ENCODE measurements at places on chromosomes 1 and 21.

DNA sequence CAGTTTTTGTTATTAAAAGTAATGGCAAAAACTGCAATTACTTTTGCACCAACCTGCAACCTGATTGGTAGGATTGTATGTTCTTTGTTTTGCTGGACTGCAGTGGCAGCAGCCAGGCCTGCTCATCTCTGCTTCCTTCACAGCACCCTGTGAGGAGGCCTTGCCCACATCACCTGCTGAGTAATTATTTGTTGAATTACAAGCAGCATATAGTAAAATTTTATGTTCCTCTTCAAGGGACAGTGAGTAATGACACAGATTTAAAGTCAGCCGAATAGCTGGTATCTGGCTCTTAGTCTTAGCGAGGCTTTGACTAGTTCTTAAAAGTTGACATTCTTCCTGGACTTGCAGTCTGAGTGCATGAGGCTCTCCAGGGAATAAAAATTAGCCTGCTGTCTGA lies 435.1 kb downstream of the PRDM2 start:
- no peak for DNase-seq

GRCh38 chr1:24418898-24419628 lies 3.5 kb downstream of the NIPAL3 start:
- DNase-seq = no peak

DNA sequence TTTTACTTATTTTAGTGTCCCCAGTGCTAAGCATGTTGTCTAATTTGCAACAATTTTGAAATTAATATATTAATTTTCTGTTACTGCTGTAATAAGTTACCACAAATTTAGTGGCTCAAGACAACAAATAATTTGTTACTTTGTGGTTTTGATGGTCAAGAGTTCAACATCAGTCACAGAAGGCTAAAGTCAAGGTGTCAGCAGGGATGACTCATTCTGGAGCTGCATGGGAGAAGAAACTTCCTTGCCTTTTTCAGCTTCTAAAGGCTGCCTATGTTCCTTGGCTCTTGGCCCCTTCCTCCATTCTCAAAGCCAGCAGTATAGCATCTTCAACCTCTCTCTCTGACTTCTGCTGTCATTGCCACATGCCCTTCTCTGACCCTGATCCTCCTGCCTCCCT lies 271.8 kb downstream of the HLX start:
- DNase-seq = no peak

GRCh38 chr1:204130981-204131892 lies 20.6 kb downstream of the ETNK2 start:
- no peak for DNase-seq

DNA sequence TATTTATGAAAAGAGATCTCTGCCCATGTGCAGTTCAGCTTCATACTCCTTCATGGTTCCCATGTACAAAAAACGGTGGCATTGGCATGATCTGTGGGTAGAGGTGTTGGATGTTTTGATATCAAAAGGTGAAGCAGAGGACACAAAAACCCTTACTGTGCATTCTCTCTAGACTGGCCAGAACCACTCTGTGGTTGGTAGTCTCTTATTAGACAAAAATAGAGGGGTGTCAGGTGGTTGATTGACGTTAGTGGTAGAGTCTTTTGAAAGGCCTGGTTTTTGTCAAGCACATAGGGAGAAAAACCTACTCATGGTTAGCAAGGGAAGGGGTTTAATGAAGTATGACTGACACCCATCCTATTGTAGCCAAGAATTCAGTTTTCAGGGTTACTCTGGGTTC lies 400.0 kb upstream of the TMPRSS15 start:
- no peak for DNase-seq

GRCh38 chr1:93817819-93818569 lies 61.0 kb downstream of the DNTTIP2 start:
- peak; percentile 37 for DNase-seq

DNA sequence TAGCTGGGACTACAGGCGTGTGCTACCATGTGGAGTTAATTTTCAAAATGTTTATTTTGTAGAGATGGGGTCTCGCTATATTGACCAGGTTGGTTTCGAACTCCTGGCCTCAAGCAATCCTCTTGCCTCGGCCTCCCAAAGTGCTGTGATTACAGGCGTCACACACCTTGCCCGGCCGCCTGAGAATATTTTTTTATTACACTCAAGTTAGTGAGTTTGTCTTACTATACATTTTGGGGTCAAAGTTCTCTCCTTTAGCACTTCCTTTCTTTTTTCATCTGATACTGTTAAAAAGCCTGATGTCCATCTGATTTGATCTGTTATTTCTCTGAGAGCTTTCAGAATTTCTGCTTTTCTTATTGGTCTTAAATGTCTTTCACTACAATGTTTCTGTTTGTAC lies 128.8 kb downstream of the KIAA0319L start:
- no peak for DNase-seq
